Midbrain (tissue), 1 donor: ENCODE measurements at places on chromosomes 1 and 21.

- no peak for DNase-seq
Observed at GRCh38 chr1:21779613-21780521, 3.1 kb downstream of the USP48 start.

DNA sequence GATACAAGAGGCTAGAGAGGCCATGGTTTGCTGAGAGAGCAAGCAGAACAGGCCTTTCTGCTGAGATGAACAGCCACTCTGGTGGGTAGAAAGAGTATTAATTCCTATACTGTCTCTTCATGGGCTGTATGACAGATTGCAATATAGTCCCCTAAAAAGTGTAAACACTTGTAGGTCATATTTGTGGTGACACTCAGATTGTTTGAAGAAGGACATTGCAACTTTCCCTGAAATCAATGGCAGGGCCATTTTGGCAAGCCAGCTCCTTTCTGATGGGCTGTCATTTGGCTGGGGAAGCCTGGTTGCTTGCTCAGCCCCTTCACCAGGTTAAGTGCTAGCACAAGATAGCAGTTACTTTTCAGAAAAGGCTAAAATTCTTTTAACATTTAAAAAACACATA is 27.5 kb downstream of the RAB4A start:
- no peak for DNase-seq

- DNase-seq: no peak
Observed at GRCh38 chr1:41051022-41051421, 29.5 kb upstream of the SLFNL1 start.

- no peak for DNase-seq
Observed at GRCh38 chr1:54937469-54937868, 43.0 kb upstream of the TMEM61 start.

GRCh38 chr1:157403203-157403602 is 149.1 kb downstream of the FCRL5 start:
- no peak for DNase-seq

DNA sequence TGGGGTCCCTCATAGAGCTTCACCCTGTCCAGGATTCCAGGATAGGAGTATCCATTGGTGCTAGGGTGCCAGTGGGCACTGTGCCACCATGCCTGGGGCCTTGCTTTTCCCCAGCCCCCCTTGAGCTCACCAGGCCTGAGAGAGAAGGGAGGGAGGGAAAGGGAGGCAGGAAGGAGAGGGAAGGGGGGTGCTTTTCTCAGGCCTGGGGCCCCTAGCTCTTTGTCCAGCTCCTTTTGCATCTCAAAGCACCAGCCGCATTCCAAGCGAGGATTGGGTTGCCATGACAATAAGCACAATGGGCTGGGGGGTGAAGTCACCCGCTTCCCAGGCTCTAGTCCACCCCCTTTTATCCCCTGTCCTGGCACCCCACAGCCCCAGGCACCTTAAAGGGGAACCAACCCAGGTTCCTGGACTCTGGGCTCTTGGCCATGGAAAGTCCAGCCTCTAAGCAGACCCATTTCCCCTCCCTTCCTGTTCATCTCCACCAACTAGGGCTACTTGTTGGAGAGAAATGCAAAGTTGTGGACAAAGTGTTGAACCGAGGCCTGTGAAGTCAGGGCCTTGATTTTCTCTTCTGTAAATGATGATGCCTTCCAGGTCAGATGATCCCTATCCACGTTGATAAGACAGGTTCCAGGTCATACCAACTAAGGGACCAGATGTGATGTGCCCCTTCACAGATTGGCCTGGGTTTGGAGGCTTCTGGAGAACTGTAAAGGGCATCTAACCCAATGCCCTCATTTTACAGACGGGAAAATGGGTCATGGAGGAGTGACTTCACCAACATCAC is 11.4 kb downstream of the THBS3 start:
- peak; percentile 69 for DNase-seq

DNA sequence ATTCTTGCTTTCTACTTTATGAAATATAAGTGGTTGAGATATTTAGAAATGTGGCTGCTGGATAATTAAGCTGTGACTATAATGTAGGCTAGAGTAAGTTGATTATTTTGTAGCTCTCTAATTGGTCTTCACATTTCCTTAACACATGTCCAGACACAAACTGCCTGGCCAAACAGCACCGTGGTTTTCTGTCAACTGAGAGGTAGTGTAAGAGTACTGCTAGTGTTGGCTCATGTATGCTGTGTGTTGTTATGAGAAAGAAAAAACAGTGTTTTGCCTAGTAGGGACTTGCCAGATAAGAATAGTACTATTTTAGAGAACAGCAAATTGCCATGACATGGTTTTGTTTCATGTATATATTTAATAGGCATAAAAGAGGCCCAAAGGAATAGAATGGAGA is 37.1 kb downstream of the TMED5 start:
- no peak for DNase-seq

DNA sequence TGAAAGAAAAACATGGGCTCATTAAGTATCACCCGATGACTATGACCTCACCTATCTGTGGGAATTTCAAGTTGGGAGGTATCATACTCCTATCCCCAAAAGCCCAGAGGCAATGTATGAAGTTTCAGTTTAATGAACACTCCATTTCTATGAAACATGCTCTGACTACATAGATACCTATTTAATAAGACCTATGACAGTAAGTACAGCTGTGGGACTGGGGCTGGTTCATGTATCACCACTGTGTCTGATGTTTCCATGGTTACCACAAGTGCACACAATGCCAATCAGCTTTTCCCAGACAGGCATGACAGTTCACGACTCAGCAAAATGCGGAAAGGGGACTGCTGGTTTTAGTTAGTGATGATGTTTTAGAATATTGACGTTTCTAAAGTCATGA is 167.7 kb downstream of the SIPA1L2 start:
- DNase-seq: no peak

DNA sequence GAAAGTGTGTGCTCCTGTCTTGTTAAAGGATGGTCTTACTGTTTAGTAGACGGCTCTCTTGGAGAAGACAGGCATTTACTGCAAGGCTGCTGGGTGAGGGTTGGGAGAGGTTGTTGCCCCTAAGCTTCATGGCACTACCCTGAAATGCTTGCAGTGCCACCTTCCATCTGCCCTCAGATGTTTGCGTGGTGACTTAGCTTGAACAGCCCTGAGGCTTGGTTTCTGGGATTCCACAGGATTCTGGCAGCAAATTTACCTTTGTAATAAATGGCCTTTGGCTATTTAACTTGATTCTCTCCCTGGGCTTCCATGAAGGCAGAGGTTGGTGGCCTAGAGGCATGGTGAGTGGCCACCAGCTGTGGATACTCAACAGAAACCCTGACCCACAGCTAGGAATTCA is 11.6 kb downstream of the MTARC1 start:
- no peak for DNase-seq

- no peak for DNase-seq
Observed at GRCh38 chr1:29907596-29907995, 671.3 kb downstream of the PTPRU start.

GRCh38 chr21:40681164-40681859 is 165.6 kb downstream of the DSCAM start:
- peak; percentile 48 for DNase-seq

DNA sequence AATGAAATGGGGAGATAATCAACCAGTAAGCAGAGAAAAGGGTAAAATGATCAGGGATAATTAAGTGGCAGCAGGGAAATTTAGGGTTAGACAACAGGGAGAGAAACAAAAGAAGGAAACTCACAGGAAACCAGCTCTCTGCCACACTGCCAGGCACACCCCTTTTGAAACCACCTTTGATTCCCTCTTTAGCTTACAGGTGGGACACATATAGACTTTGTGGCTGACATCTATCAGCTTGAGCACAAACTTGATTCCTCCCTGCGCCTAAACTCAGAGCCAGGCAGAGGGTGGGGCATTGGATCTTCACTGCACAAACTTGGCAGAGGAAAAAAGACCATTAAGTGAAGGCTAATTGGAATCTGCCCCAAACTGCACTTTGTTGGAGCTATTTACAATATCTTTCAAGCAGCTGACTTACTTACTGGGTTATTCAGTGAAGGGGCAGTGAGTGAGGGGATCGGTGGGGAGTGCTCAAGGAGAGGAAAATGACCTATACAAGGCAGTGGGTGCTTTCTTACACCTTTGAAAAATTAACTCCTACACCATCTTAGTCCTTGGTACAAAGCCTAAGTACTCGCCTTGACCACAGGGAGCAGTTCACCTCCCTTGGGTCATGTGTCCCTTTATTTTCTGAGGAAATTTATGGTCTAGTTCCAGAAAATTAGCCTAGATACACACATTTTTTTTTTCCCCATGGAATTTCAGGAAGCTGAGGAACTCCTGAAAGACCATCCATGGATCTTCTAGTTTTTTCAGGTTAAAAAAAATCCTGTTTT is 60.2 kb downstream of the PBX1 start:
- DNase-seq: no peak

- no peak for DNase-seq
Observed at GRCh38 chr1:39733161-39733560, 5.5 kb upstream of the PPIE start.

DNA sequence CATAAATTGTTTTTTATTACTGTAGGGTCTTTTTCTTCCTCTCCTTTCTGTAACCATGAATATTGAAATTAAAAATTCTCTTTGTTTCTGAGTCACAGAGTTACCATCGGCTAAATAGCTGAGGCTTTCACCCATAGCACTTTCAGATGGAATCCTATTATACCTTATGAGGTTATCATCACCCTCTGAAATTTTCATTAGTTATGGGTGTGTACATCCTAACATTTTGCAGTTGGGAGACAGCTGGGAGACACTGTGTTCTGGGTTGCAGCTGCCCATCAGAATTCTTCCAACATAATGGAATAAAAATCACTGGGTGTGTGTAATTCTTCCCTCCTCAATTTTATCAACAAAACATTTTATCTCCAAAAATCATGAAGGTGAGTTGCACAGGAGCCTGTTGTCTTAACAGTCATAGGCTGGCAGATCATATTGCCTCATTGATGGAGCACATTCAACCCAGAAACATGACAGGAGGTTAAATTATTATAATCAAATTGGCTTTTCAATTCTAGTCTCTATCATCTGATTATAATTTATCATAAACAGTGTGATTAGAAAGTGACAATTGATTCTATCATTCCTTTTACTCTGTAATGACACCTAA is 17.4 kb downstream of the CYYR1 start:
- DNase-seq: no peak

GRCh38 chr21:26025536-26026512 is 144.7 kb downstream of the APP start:
- no peak for DNase-seq

- DNase-seq: no peak
Observed at GRCh38 chr1:223706077-223706973, 6.0 kb upstream of the CAPN2 start.

- DNase-seq: peak; percentile 10
Observed at GRCh38 chr1:156652131-156652991, 10.4 kb downstream of the BCAN start.

GRCh38 chr21:25179116-25179515 is 428.2 kb downstream of the MRPL39 start:
- no peak for DNase-seq

- no peak for DNase-seq
Observed at GRCh38 chr1:169590932-169591331, 4.7 kb upstream of the F5 start.

- DNase-seq: no peak
Observed at GRCh38 chr21:42193131-42193671, 25.7 kb upstream of the ABCG1 start.

GRCh38 chr1:77416692-77417450 is 135.1 kb downstream of the AK5 start:
- no peak for DNase-seq

DNA sequence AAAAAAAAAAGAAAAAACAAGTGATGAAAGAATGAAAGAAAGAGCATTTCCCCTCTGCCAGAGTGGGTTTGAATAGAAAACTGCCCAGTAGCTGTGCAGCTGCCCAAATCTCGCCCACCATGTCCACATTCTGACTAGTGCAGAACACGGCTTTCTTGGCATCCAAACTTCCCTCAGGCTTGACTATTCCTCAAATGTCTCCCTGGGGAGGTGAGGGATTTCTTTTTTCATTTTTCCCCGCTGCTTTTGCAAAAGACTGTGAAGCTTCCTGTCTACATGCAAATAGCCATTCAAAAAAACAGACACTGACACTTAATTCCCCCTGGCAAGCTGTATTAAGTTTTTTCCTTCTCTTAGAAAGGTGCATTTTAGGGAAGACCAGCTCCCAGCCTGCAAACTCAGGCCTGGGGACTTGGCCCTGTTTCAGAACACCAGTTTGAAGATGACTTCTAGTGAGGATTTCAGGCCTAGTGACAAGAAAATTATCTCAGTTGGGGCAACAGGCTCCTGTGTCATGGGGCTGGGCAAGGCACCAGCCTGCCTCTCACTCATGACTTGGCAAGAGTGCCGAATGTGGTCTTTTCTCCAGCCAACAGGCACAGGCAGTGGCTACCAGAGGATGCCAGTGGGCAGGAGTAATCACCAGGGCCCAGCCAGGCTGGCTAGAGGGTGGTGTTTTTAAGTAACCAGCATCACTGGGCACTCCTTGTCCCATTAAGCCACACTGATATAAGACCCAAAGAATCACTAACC is 178.1 kb upstream of the NFIA start:
- peak; percentile 66 for DNase-seq

DNA sequence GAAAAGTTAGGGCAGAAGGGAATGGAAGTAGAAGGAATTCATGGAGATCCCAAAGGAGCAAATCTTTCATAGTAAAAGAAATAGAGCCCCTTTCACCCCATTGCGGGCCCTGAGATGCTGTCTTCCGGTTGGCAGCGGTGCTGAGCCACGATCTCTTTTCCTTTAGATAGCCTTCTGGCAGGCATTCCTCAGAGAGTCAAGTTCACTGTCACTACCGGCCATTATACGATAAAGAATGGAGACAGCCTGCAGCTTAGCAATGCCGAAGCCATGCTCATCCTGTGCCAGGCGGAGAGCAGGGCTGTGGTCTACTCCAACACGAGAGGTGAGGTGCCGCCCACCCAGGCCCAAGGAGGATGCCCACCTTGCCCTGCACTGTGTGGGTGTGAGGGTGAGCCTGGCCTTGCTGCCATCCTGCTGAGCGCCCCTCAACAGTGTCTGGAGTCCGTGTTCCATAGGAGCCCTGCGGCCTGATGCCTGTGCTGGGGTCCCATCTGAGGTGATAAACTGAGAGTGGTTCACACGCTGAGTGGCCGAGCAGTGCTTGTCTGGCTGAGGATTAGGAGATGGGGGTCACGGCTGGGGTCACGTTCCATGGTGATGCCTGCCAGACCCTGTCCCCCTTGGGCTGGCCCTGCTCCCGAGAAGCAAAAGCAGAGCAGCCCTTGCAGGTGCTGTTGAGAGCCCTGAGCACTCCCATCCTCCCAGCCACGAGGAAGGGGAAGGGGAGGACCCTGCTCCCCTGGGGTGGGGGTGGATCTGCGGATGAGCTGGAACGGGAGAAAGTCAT is 20.4 kb upstream of the PWP2 start:
- DNase-seq: no peak

GRCh38 chr1:110746644-110747259 is 72.0 kb upstream of the KCNA3 start:
- DNase-seq: peak; percentile 40

DNA sequence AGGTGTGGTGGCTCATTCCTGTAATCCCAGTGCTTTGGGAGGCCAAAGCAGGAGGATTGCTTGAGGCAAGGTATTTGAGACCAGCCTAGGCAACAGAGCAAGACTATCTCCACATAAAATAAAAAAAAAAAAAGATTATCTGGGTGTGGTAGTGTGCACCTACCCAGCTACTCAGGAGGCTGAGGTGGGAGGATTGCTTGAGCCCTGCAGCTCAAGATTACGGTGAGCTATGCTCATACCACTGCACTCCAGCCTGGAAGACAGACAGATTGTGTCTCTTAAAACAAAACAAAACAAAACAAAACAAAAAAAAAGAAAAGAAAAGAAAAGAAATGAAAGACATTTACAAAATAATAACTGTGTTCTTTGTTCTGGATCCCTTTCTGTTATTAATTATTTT is 6.1 kb upstream of the TLCD4 start:
- no peak for DNase-seq

- no peak for DNase-seq
Observed at GRCh38 chr1:226951286-226952117, 11.4 kb downstream of the COQ8A start.
